ENCODE measurements at places on chromosomes 4 and X.

DNA sequence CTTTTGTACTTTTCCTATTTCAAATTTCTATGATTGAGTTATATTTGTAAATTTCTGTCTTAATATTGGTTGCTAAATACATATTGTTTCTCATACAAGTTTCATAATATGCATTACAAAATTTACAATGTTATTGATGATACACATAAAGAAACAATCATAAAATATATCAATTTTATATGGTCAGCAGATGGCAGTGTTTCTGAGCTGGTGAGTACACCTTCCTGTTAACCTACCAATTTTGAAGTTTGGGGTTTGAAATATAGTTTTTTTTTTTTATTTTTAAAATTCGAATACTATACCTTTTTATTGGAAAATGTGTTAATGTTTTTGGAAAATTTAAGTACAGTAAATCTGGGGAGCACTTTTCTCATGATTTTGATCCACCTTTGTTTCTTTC is 1953.1 kb upstream of the ADGRL3 start:
- DNase-seq = no peak

DNA sequence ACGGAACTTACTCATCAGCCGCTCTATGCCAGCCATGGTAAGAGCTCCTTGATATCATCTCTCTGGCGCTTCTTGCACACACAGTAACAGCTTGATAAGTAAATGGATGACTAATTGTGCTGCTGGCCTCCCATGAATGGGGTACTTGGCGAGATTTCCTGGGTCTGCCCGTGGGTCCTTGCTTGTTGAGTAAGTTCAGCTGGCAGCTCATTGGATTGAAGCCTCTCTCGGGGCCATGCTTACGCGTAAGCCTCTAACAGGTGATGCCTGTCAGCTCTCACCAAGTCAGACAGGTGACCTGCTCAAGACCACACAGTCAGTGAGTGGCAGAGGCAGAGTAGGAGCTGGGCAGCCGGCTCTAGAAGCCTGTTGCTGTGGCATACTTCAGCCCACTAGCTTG is 7.7 kb downstream of the NSG1 start:
- peak; percentile 83 for DNase-seq

DNA sequence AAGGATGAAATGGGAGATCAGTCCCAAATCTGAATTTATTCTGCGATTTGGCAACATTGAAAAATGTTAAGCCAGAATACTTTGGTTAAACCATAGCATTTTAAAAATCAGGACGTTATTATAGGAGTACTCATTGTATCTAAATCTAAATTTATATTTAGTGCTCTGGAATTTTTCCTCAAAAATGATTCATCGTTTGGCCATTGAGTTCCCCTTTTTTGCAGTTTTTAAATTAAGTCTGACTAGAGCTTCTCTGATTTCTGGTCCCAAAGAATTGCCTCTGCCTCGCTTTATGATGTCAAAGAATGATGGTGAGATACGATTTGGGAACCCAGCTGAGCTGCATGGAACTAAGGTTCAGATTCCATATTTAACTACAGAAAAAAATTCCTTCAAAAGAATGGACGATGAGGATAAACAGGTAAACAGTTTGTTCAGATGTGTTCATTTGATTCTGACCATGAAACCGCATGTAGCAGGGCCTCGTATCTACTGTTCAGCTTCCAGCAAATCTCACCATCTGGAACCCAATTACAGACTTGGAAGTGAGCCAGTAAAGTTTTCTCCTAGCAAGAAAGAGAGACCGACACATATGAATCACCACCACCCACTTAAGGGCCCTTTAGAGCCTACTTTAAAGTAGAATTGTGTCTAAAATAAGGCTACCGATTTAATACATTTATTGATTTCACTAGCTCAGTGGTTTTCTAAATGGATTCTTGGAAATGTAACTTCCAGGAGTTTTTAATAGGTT is 75.6 kb downstream of the REPS2 start:
- no peak for DNase-seq

GRCh38 chr4:102629673-102630072 is 128.5 kb downstream of the NFKB1 start:
- no peak for DNase-seq

DNA sequence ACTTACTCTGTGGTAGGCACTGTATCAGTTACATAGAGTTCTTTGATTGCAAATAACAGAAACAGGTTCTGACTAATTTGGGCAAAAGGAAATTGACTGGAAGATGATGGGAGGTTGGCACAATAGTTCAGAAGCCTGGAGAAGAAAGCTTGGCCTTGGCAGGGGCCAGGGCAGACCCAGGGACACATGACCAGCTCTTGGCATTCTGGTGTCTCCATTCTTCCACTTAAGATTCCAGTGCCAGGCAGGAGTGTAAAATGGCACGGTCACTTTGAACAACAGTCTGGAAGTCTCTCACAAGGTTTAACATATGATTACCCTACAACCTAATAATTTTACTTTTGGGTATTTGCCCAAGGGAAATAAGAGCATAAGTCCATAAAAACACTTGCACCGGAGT is 175.9 kb downstream of the BCOR start:
- no peak for DNase-seq

- DNase-seq = no peak
Measured at GRCh38 chr4:91840359-91840758, 463.4 kb upstream of the GRID2 start.

DNA sequence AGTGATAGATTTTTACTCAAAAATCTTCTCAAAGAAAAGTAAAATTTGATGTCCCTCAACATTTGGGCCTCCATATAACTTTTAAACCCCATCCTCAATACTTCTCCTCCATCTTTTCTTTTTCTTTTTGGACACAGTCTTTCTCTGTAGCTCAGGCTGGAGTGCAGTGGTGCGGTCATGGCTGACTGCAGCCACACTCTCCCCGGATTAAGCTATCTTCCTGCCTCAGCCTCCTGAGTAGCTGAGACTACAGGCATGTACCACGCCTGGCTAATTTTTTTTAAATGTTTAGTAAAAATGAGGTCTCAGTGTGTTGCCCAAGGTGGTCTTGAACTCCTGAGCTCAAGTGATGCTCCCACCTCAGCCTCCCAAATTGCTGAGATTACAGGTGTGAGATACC is 33.1 kb downstream of the KDM6A start:
- DNase-seq = no peak

GRCh38 chr4:18754180-18754579 is 732.6 kb upstream of the LCORL start:
- DNase-seq = no peak
